ENCODE measurements at places on chromosomes 3 and 15.

- no peak for DNase-seq
Observed at GRCh38 chr3:14274612-14274936, 96.0 kb downstream of the LSM3 start.

DNA sequence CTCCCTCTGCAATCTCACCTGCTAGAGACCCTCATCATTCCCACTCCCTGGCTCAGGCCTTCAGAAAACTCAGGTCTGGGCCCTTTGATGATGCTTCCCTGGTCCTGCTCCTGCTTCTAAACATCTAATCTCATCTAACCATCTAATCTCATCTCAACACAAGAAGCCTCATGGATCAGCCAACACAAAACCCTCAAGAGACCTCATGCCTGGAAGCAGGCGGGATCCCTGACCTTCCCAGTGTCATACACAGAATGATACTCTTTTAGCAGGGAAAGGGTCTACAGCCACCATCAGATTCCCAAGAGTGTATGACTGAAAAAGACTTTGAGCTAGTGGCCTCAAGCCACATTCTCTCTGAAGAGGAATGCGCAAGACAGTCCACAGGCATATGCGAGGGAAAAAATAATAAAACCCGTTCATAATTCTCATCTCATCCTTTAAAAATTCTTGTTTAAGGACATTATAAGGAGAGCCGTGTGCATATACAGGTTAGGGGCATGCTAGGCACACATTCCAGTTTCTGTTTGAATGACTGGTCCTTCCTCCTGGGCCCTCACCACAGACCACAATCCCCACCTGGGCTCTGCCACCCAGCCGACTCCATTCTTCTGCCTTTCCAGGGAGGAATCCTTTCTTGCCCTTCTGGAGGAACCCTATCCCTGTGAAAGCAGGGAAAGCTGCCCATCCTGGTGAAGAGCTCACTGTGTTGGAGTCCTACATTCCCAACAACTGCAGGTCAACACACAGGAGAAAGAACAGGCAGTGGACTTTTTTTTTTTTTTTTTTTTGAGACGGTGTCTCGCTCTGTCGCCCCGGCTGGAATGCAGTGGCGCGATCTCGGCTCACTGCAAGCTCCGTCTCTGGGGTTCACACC lies 2.2 kb downstream of the ZXDC start:
- DNase-seq = no peak

- no peak for DNase-seq
Observed at GRCh38 chr3:175356899-175357324, 497.8 kb downstream of the NAALADL2 start.

DNA sequence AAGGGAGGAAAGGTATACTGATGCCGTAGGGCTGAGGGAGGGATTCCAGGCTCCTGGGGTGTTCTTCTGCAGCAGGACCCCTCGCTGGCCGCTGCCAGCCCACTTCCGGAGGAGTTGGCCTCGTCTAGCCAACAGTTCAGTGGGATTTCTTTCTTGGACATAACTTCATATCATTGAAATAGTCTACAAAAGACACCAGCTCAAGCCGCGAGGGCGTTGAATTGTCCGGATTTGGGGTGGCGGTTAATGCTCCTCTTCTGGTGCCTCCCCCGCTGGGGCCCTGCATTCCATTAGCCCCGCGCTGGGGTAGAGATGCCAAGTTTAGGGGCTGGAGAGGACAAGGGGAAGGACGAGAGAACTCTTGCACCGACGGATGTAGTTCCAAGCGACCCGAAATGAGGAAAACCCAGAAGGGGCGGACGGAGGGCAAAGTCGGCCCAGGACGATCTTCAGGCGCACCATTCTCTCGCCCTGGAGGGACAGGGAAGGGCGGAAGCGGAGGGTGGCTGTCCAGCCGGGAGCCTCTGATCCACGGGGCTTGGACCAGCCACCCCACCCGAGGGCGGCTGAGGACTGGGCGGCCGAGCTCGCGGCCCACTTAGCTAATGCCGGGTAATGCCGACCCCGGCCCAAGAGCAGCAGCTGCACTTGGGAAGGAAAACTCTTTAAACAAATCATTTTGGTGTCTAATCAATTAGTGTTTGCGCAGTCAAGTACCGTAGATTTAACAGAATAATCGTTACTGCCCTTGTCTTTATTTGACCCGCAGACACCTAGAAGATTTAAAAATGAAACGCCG lies 4.7 kb upstream of the ONECUT1 start:
- DNase-seq = no peak

GRCh38 chr3:47961815-47962606 lies 54.2 kb downstream of the MAP4 start:
- DNase-seq = no peak

DNA sequence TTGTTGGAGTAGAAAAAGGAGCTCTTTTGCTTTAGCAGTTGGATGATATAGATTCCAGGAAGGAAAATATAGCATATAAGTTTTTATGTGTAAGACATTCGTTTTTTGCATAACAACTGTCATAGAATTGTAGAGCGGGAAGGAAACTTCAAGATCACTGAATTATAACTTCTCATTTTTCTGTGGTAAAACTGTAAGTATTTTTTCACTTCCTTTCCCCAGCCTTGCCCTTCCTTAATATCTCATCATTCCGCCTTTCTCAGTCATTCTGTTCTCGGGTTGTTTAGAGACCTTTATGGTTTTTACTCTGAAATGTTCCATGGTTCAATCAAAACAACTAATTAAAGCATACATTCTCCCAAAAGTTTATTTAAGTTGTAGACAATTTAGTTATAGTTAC lies 1.1 kb downstream of the EAF2 start:
- peak; percentile 73 for DNase-seq

GRCh38 chr3:9553021-9553947 lies at the start of gene LHFPL4:
TSS of gene LHFPL4 (minus strand) at chr3:9553822. CDS start at chr3:9552679, 1,143 bp downstream.
- DNase-seq = no peak

- DNase-seq = peak; percentile 63
Observed at GRCh38 chr3:57031631-57032541, 28.6 kb upstream of the SPATA12 start.

- DNase-seq = no peak
Observed at GRCh38 chr3:113269661-113270060, 58.3 kb downstream of the BOC start.

DNA sequence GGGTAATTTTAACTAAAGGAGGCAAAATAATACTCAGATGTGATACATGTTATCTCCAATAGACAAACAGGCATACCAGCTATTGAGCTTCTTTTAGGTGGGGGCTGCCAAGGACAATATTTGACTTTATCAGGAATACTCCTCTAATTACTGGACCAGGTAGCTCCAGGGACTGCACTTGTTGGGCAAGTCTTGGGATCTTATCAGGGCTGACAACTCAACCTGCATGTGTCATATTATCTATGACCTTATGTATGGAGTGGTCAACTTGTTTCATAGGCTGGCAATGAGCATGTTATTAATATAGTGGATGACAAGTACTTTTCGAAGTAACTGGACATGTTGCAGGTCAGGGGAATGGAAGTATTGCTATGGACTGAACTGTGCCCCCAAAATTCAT lies 15.0 kb upstream of the ZNF445 start:
- no peak for DNase-seq

DNA sequence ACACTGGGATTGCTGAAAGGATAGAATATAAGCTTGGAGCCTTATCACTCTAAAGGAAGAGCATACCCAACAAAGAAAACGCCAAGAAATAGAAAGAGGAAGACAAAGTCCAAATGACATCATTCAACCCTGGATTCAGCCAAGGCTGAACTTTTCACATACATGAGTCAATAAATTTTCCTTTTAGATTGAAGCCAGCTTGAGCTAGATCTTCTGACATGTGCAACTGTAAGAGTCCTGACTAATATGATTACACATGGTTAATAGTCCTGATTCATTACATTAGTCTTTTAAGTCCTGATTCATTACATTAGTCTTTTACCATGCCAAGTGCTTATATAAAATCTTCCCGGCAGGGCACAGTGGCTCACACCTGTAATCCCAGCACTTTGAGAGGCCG lies 13.6 kb upstream of the DENND6A start:
- DNase-seq = peak; percentile 98

DNA sequence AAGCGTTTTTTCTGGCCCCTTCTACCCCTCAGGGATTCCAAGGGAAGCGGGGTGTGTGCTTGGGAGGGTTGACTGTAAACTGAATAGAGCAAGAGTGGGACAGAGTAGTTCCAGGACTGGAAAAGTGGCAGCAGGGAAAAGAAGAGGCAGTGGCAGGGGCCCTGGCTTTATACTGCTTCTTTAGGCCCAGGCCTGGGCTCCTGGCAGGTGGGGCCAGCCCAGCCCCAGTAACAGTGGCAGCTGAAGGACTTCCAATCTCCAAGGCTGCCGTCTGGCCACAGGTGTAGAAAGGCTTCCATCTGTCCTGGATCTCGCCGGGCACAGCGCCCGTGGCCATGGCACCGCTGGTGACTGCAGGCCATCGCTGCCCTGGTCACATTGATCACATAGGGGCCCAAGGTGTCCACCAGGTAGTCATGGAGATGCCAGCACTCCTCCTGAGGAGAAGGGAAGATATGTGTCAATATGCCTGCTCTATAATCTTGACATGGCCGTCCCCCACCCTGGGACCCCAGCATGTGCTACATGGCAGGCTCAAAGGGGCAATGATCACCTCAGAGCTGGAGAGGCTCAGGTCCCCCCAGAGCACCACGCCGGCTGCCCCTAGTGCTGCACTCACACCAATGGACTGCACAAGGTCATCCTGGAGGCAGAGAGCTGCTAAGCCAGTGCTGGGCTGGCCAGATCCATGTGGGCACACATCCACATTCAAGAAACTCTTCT lies 1.0 kb upstream of the IFRD2 start:
- DNase-seq = no peak

- no peak for DNase-seq
Observed at GRCh38 chr3:115788921-115789470, 165.7 kb downstream of the GAP43 start.

- no peak for DNase-seq
Observed at GRCh38 chr3:116005404-116005803, 382.1 kb downstream of the GAP43 start.

DNA sequence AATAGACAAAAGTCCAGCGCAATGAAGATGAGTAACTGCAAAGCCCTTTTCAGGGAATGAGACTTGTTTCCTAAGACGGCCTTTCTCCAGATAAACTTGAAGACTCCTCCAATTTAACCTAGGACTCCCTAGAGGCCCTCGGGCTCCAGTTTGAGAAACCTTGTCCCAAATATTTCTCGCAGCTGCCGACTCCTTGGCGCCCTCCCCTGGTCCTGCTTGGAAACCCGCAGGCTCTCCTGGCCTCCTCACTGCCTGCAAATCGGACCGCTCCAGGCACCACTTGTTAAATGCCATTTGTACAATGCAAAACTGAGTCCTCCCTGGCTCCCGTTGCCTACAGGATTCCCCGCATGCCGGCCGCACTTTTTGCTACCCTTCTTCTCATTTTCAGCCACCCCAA lies 36.8 kb downstream of the MUC4 start:
- DNase-seq = peak; percentile 54

- DNase-seq = no peak
Observed at GRCh38 chr3:194086388-194087075, 49.4 kb upstream of the HES1 start.

Measured in suppressor macrophage treated with lipopolysaccharide for 1 hour (primary cell).